WTC11 (cell line): ENCODE measurements at places on chromosomes 1 and 21.
A peak's percentile ranks its signal among the peaks of the same experiment; 100 is the strongest.

DNA sequence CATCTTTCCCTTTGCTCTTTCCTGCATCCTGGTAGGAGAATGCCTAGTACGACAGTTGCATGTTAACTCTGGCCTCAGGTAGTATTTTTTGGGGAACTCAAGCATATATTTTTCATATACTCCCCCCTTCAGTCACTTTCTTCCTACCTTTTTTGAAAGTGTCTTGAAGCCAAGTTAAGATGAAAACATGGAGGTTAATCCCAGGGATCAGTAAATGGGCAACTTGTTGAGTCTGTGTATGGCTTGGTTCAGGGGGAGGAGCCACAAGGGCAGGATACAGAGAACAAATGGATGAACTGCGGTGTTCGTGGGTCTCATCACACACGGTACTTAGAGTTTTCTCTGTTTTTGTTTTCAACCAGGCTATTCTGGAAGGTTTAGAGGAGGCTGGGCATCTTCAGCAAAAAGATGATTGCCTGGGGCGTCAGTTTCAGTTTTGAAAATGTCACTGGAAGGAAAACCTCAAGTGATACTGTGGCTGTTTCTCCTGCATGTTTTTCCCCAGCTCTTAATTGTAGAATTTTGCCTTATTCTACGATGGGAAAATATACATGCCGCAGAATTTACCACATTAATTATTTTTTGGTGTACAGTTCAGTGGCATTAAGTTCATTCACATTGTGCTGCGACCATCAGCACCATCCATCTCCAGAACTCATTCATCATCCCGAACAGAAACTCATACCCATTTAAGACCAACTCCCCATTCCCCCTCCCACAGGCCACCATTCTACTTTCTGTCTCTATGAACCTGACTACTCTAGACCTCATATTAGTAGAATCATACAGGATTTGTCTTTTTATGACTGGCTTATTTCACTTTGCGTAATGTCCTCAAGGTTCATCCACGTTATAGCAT lies 71.5 kb downstream of the MAP10 start:
- no peak for DNase-seq

GRCh38 chr1:234458352-234459017 lies 20.5 kb downstream of the TARBP1 start:
- DNase-seq, result no peak

DNA sequence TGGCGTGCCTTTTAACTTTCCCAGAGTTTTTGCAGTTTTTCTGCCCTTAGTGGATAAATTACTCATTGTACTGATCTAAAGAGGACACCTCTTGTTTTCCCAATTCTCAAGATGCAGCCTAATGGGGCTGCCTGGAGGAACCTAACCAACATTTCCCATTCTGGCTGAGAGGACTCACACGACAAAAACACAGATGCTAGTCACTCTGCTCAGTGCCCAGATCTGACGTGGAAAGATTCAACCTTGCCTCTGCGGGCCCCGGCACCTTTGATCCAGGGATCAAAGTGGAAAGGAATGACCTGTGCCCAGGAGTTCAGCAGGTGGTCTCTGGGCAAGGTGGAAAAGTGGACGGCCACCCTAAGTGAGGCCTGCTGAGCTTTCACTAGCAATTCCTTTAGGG lies 162.4 kb upstream of the FMN2 start:
- no peak for DNase-seq

DNA sequence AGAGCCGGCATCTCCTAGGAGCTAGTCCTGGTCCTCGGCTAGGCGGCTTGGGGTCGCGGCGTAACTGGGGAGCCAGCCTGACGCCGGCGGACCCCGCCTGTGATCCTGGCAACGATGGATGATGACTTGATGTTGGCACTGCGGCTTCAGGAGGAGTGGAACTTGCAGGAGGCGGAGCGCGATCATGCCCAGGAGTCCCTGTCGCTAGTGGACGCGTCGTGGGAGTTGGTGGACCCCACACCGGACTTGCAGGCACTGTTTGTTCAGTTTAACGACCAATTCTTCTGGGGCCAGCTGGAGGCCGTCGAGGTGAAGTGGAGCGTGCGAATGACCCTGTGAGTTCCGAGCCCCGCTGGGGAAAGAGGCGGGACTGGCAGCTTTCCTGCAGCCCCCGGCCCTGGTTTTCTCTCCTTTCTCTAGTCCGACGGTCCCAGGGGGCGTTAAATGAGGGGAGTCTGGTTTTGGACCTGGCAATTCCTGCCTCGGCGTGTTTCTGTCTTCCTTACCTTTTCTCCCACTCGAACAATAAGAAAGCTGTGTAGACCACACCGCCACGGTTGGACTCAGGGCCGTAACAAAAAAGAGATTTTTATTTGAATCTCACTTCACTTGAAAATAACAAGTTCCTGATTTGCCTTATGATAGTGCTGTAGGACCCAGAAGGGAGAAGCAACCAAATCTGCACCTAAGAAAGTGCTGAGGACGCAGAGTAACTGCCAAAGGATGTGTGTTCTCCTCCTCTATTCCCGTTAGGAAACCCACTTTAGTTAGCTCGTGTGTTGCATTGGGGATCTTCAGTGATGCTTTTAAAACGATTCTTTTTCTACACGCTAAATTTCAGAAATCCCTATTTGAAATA lies at the start of gene SPRTN:
SPRTN (plus strand) TSS at position 24 of the 859 bp plus-strand sequence; CDS start at position 115, 91 bp downstream.
- peak; percentile 29 for DNase-seq

- DNase-seq, result no peak
These were observed 75.7 kb upstream of the RRP15 start for GRCh38 chr1:218209351-218209861.

DNA sequence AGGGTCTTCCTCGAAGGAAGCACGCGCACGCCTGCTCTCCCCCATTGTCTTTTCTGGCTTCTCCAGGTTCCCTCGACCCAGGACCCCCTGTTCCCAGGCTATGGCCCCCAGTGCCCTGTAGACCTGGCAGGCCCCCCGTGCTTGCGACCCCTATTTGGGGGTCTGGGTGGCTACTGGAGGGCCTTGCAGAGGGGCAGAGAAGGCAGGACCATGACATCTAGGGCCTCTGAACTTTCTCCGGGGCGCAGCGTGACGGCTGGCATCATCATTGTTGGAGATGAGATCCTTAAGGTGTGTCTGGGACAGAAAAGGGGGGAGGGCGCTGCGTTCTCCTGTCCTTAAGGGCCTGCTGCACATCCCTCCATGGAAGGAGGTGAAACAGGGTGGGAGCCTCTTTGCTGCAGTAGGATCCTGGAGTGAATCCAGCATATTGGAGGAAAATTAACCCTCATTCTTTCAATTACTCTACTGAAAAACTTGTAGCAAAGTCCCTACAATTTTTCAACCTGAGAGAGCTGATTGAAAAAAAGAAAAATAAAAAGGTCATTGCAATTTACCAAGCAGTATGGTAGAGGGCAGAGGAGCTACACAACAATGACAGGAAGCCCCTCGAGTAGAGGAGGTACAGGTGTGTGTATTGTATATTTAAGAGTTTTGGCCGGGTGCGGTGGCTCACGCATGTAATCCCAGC lies 777 bp downstream of the FLAD1 start:
- DNase-seq, result no peak

- DNase-seq, result no peak
These were observed 66.9 kb upstream of the PRDX6 start for GRCh38 chr1:173410133-173410793.

DNA sequence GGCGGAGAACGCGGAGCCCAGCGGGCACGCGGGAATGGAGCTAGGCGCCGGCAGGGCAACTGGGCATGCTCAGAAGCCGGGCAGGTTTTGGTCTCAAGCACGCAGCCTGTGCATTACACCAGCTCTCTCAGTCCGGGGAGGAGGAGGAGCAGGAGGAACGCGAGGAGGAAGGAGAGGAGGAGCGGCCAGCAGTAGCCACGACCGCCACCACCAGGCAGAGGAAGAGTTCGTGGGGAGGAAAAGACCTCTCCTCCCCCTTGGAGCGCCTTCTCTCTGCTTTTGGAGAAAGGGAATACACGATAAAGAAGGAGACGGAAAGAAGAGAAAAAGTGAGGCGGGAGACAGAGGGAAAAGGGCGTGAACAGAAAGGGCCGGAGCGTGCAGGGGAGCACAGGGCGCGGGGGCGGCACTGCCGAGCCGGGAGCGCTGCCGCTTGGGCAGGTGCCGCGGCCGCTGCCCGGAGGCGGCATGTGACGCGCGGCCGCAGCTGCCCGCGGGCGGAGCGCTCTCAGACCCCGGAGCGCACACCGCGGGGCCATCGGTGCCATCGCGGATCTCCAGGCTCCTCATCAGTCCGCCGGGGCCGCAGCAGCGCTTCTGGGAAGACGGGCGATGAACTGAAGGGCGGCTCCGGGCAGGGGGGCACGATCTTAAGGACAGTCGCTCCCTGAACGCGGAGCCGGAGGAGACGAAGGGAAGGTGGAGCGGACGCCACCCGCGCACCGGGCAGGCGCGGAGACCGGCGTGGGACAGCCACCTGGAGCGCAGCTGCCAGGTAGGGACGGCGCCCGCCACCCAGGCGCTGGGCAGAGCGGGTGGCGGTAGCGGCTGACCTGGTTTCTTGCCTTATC lies at the start of gene CHRM3:
CHRM3 (plus strand) TSS at position 116 of the 851 bp plus-strand sequence. CDS start 520,884 bp downstream, outside the sequence.
- peak; percentile 74 for DNase-seq

DNA sequence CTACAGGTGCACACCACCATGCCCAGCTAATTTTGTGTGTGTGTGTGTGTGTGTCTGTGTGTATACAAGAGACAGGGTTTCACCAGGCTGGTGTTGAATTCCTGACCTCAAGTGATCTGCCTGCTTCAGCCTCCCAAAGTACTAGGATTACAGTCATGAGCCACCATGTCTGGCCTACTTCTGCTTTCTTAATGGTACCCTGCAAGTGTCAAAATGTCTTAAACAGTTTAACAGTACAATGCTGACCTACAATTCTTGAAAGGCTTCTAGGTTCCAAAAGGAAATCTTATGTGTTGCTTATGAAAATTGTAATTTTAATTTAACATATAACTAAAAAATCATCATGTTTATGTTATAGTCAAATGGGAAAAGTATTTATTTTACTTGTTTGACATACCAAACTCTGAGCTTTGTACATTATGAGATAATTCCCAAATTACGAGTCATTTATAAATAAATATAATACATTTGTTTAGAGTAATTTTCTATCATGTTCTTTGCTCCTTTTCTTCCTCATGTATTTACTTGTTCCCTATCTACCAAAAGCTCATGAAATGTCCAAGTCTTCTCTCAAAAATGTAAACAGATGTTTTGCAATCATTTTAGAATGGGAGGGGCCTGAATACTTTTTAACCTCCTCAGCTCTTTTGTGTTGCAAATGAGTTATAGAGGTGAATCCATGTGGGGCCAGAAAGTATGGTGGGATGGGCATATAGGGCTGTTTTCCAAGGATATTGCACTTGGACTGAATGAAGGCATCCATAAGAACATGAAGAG lies 8.4 kb upstream of the VCAM1 start:
- DNase-seq, result no peak

DNA sequence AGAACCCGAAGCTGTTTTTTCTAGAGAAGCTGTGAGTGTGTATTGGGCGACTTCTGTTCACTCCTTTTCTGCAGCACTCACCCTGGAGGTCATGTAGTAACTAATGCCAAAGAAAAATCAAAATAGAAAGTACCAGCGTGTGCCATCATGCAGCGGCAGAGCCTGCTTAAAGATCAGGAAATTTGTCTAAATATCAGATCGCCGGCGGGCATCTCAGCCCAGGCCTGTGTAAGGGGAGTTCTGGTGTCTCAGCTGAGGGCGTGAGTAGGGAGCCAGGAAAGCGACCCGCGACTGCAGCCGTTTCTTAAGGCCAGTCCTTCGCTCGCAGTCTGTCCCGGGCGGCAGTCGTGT lies 768 bp downstream of the EDARADD start:
- no peak for DNase-seq

DNA sequence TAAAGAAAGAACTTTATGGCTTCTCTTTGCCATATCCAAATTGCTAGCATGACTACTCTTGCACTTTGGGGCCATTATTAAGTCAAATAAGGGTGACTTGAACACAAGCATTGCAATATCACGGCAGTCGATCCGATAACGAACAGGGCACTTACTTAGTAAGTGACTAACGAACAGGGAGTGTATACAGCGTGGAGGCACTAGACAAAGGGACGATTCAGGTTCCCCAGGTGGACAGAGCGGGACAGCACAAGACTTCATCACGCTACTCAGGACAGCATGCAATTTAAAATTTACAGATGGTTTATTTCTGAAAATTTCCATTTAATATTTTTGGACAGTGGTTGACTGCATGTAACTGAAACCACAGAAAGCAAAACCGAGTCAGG lies 5.4 kb upstream of the PITHD1 start:
- no peak for DNase-seq

DNA sequence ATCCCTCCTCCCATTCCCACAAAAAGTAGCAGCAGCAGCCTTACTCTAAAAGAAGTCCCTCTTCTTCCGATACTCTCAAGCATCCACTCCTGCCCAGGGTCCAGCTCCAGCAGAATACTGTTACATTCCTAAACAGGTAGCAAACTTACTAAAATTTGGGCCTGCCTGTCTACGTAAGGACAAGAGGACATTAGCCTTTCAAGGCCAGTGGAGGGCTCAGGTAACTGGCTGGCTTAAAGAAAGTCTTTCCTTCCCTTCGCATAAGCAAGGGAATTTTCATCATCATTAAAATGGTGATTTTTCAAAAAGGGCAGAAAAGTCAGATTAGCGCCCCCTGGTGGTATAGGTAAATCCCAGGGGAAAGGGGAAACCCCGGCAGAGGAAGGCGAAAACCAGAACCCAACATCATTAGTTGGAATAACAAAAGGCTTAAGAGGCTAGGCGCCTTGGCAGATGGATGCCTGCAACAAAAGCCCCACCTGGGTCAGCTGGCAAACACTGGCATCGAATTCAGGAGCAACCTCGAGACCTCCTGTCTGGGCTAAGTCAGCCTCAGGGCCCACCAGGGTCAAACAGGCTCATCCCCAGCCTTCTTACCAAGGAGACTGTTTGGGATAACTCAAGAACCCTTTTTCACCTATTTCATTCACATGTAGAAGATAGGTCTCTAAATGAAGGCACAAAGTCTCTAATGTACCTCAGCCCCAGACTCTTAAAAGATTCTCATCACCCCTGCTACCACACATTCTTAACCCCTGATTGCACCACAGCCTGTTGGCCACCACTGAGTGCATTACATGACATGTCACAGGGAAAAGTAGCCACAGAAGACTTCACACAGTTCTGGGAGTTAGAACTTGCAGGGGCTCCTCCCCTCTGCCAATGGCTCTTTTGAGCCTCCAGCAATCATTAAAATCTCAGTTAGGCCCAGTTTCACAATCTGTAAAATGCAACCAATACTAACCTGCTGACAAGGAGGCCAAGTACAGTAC lies 36.7 kb downstream of the ERI3 start:
- peak; percentile 69 for DNase-seq

DNA sequence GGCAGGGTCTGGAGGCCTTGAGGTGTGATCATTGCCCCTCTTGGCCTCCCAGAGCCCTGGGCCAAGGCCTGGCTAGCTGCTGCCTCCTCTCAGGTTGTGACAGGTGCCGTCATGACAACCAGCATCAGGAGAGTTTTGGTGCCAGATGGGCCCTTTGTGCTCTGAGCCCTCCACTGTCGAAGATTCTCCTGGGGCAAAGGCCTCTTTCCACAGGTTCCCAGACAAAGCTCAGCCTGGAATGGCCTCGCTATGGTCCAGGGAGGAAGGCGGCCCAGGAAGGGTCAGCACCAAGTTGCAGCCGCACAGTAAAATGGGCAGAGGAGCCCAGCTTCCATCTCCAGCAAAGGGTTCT lies 78.4 kb downstream of the ALPL start:
- DNase-seq, result no peak

GRCh38 chr21:29775462-29775861 lies 164.3 kb downstream of the GRIK1 start:
- no peak for DNase-seq

- DNase-seq, result no peak
These were observed 130.3 kb upstream of the PLXNA2 start for GRCh38 chr1:208374391-208374941.
